ENCODE measurements at places on chromosomes 6 and 20.

DNA sequence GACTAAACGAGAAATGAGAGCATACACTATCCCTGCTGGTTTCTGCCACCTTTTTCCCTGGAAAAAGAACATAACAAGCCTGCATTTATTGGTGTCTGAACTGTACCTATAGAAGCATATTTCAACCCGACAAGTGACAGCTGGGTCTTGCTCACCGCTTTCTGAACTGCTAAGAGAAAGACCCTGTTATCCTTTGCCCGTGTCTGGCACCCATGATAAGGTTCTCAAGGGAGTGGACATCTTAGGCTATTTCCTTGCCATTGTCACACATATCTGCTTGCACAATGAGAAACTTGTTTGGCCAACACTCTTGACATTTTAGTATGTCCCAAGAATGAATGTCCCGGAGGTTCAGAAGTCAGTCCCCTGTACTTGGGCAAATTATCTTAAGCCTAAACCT, 19.3 kb downstream of the RIPOR2 start:
- DNase-seq = no peak

DNA sequence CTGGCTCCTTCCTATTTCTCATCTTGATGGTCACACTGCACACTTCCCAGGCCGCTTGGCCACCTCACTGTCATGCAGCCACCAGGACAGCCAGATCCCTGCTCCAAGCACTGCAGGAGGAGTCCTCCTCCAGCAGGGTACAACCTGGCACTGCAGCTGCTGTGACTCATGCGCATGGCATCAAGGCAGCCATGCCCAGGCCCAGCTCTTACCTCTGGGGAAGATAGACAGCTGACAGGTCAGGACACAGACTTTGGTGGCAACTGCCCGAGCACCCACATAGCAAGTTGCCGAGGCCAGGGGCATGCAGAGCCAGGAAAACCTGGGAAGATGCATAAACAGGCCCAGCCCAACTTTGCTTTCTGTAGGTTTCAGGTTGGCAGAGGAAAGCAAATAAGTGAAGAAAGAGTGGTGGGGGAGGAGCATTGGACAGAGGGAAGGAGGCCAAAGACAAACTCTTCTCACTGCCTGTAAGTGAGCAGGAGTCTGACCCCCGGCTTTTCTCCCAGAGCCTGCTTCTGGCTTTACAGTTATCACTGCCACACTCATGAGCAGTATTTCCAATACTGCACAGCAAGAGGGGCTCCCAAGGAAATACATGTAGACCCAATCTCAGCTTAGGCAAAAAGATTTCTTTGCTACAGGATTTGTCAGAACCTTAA, 38.8 kb downstream of the SLC22A3 start:
- no peak for DNase-seq

GRCh38 chr6:109336221-109336961, 45.9 kb downstream of the CD164 start:
- no peak for DNase-seq

DNA sequence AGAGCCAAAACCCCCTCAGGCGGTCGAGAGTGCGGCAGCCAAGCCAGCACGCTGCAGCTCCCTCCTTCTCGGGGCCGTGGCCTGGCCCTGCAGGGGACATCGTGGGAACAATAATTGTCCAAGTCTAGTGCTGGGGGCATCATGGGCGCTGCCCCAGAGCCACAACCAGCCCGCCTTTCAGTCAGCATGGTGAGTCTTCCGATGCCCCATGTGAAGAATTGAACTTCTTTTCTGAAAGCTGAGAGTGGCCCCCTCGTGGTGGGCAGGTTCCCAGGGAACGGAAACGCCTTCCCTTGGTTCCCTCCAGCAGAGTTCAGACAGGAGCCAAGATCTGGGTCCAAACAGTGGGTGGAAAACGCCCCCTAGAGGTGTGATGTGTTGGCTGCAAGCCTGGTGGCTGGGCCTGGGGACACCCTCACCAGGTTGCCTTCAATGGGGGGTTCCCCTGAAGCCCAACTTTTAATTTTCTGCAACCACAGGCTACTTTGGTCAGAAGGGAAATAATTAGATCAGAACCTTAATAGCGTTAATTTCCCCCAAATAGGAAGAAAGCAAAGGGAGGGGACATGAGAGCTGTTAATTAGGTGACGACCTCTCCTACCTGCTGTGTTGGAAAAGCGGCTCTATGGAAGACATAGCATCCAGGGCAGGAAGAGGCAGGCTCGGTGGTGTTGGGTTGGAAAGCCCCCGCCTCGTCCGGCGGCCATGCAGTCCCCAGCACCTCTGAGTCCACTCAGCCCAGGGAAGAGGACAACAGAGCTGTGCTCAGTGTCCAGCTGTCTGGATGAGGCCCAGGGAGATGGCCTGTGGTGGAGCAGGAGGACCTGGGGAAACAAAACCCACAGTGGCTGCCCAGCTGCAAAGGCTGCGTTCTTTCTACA, 4.7 kb upstream of the MRGBP start:
- DNase-seq = peak; percentile 45

- no peak for DNase-seq
Measured at GRCh38 chr6:5150551-5151075, 65.5 kb downstream of the PPP1R3G start.

DNA sequence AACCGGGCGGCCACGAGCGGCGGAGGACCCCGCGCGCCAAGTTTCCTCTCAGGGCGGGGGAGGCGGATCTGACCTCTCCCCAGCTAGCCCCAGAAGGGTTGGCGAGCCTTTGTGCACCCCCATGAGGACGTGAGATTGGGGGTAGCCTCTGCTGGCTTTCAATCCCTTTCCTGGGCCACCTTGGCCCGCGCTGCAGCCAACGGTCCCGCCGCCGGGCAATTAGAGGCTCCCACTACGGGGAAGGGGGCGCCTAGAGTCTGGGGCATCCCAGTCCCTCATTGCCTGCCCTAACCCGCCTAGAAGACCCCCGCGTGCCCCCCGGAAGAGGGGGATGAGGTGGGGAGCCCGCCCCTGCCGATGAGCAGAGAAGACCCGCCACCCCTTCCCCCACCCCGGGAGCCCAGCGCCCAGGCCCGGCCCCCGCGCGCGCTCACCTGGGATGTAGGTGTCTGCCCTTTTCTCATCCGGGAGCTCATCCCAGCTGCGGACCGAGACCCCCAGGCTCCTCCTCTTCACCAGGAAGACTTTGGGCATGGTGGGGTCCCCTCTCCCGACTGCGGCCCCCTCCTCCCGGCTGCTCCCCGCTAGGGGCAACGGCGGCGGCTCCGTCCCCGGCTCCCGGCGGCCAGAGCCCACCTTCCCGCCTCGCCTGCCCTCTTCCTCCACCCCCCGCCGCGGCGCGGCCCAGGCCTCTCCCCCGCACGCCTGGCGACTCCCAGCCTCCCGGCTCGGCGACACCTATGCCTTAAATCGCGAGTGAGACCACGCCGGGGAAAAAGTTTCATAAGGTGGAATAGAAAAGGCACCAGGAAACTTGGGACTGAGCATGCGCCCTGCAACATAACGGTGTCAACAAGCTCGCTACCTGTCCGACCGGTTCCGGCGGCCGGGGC, at the start of gene OVOL2:
TSS of gene OVOL2 (minus strand) at position 816 of the 893 bp plus-strand sequence. CDS start at position 534, 282 bp downstream.
- DNase-seq = no peak

- DNase-seq = no peak
Measured at GRCh38 chr6:139144490-139145085, 9.7 kb downstream of the HECA start.

GRCh38 chr6:118650582-118651281, 659 bp downstream of the CEP85L start:
- DNase-seq = no peak

- no peak for DNase-seq
Measured at GRCh38 chr6:52087498-52087999, at the start of gene PKHD1. Gene PKHD1, minus strand, starts transcription at chr6:52087613. Its CDS starts 2,680 bp downstream, at chr6:52084933.

DNA sequence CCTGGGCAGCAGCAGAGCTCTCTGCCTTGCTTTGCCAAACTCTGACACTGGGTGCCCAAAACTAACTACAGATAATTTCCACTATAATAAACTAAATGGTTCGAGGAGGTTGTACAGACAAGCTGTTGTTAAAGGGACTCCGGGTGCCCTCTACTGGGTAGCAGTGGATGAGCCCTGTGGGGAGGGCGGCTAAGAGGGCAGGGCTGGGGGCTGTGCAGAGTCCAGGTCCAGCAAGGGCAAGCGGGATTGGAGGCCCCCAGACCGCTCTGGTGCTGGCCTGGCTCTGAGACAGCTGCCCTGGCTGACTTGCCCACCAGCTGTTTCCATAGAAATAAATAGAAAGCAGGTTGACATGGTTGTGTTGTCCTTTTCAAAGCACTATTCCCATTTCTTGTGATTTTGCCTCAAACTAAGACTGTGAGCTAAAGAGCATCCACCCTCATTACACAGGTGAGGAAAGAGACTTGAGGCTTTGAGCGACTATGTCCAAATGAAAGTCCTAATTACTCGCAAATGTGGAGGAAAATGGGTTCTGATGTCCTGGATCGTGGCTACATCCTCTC, 167.6 kb upstream of the CST7 start:
- no peak for DNase-seq

DNA sequence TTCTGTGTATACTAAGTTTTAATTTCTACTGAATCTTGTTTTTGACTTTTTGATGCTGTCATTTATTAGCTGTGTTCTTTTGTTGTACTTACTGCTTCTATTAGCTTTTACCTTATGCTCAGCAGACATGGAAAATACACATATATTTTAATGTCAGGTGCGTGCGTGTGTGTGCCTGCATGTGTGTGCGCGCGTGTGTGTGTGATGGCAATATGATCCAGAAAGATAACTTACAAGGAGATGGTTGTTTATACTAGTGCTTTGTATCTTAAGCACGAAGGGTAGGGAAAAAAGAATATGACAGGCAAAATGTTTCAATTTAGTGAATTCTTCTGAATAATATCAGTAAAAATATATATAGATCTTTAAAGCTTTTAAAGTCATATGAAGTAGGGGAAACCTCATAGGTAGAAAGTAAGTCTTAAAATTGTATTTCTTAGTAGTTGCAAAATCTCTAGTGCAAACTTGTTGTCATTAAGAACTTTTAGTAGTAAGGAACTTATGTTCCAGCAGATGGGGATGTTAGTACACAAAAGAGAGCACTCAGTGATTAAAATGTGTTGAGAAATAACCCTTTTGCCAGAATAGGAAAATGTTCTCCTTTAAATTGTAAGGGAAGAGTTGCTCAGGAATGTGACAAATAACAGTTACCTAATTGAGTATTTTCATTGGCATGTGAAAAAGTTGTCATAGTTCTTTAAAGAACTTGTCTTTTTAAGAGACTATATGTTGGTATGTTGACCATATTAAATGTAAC, 13.2 kb downstream of the QKI start:
- no peak for DNase-seq

GRCh38 chr20:56922497-56922896, 293.4 kb downstream of the TFAP2C start:
- no peak for DNase-seq

DNA sequence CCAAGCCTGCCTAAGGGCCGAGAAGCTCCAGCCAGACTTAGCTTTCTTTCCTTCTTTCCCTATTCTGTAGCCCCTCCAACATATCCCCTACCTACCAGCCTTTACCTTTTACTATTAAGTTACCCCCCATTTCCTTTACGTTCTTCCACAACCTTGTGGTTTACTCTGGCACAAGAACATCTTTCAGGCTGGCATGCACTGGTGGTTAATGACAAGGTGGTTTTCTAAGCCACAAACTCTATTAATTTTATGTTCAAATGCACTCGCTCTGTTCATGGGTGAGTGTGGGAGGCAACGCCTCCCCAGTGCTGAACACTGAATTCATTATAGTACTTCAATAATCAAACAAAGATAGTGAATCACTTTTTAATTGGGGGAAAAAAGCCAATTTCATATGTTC, 64.4 kb downstream of the TRERF1 start:
- DNase-seq = no peak

- DNase-seq = peak; percentile 19
Measured at GRCh38 chr6:29589423-29590048, 4.6 kb downstream of the OR2H2 start.

GRCh38 chr6:130407032-130407431, 41.2 kb downstream of the TMEM200A start:
- DNase-seq = no peak

DNA sequence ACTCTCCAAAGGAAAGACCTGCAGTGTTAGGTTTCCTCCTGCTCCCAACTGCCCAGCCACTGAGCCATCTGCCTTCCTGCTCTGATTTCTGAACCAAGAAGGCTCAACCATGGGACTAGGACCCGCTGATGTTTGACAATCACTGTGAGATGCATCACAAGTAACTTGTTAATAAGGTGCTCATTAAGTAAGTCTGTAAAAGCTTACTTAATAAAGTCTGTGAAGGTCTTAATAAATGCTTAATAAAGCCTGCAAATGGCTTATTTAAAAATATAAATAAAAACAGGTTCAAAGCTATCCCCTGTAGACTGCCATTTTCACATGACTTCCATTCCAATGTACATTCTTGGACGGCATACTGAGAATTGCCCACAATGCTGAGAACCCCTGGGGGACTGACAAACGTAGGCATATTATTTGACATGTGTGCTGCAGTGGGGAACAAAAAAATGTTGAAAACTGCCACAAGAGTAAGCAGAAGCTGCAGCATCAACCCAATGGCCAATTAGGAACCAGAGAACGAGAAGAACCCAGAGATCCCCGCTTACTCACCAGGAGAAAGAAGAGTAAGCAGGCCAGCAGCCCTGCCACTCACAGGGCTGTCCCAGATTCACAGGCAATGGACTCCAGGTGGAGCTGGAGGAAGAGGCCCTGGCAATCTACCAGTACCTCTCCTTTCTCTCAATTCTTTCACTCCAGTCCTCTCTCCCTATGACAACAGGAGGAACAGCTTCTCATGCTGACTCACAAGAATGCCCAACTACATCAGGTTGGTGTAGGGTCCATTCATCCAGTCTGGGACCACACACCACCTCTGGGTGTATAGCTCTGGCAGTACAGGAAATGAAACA, 19.5 kb downstream of the KIF13A start:
- DNase-seq = no peak

DNA sequence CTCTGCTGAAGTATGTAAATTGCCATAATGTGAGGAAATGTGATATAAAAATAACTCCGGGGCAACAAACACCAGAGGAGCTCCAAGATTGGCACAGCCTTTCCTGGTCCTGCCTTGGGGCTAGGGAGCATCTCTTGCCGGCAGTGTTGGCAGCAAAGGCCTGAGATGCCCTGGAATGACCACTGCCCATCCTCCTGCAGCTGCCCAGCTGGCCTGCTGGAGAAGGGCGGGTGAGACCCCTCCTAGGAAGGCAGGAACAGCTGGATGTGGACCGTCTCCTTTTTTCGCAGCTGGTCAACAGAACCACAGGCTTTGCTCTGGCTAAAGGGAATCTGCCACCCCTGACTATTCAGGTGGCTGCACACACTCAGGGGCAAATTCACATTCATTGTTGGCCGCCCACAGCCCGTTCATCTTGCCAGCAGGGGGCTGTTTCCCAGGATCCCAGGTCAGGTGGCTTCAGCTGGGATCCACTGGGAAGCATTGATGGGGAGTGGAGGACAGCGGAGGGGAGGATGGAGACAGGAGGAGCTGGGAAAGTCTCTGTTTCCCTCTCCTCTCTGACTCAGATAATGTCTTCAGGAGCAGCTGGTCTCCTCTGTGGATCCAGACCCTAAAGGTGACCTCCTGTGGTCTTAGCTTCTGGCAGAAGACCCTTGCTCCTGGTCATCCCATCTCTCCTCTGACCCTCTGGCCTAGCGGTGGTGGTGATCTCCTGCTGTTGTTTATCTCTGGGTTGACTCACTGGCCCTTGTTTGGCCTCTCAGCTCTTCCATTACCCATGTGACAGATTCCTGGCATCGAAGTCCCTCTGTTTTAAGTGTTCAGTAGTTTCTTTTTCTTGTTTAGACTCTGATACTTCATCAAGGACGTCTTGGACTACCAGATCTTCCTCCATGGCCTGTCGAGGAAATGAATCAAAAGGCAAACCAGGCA, 336.7 kb downstream of the DHX35 start:
- no peak for DNase-seq

- no peak for DNase-seq
Measured at GRCh38 chr20:52171025-52171424, 20.6 kb downstream of the ZFP64 start.

- no peak for DNase-seq
Measured at GRCh38 chr20:56607061-56607704, 21.9 kb upstream of the TFAP2C start.

GRCh38 chr6:37103169-37104039, 66.5 kb upstream of the PIM1 start:
- no peak for DNase-seq
